ENCODE measurements at places on chromosomes 2 and 18.

DNA sequence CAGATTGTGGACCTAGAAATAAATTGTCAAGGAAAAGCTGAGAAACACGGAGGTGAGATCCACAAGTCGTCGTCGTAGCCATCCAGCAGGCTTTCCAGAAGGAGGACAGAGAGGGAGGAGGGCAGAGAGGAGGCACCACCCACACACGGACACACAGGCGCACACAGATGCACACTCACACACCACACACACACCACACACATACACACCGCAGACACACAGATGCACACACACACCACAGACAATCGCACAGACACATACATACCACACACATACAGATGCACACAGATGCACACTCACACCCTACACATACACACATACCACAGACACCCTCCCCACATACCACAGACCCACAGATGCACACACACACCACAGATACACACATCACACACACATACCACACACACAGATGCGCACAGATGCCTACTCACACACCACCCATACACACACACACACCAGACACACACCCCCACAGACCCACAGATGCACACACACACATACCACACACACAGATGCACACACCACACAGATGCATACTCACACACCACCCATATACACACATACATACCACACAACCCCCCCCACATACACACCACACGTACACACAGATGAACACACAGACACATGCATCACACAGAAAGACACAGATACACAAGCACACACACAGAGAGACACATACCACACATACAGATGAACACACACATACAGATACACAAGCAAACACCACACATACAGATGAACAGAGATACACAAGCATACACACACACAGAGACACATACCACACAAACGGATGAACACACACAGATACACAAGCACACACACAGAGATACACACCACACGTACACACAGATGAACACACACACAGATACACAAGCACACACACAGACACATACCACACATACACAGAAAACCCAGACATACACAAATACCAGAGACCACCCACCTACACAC, 12.7 kb upstream of the BOK start:
- no peak for DNase-seq

DNA sequence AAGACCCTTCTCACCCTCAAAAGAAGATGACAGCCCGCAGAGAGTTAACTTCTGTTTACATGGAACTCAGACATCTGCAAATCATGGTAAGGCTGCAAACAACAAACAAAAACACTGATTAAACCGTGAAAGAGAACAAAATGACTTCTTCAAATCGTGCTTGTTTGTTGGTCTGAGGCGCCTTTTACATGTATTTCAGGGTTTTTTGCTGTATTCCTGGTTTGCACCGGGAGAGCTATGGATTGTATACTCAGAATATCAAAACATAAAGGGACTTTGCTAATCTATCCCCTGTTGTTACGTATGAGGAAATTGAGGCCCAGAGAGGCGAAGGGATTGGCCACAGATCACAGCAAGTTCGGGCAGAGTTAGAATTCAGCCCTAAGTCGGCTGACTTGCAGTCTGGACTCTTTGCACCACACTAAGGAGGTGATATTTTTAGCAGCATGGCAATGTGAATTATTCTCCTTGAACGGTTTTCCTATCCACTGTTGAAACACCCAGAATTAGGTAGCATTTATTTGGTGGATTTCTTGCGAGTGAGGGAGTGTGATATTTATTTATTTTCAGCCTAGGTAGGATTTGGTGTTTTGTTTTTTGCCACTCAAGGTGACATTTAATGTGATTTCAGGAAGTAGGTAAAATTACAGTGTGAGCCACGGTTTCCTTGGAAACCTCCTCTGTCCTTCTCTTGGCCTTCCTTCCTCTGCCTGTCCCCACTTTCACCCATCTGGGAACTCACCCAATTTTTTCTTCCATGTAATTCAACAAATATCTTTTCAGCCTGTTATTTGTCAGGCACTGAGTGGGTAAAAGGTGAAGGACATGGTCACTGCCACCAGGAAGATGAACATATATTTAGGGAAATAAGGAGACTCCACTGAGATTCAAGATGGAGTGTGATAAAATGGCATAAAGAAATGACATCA, 980 bp upstream of the PDE6D start:
- DNase-seq: no peak

- no peak for DNase-seq
These were observed 349.3 kb downstream of the ZNF516 start for GRCh38 chr18:76145521-76146376.

- DNase-seq: no peak
These were observed 301.2 kb downstream of the NCKAP5 start for GRCh38 chr2:133266926-133267590.

DNA sequence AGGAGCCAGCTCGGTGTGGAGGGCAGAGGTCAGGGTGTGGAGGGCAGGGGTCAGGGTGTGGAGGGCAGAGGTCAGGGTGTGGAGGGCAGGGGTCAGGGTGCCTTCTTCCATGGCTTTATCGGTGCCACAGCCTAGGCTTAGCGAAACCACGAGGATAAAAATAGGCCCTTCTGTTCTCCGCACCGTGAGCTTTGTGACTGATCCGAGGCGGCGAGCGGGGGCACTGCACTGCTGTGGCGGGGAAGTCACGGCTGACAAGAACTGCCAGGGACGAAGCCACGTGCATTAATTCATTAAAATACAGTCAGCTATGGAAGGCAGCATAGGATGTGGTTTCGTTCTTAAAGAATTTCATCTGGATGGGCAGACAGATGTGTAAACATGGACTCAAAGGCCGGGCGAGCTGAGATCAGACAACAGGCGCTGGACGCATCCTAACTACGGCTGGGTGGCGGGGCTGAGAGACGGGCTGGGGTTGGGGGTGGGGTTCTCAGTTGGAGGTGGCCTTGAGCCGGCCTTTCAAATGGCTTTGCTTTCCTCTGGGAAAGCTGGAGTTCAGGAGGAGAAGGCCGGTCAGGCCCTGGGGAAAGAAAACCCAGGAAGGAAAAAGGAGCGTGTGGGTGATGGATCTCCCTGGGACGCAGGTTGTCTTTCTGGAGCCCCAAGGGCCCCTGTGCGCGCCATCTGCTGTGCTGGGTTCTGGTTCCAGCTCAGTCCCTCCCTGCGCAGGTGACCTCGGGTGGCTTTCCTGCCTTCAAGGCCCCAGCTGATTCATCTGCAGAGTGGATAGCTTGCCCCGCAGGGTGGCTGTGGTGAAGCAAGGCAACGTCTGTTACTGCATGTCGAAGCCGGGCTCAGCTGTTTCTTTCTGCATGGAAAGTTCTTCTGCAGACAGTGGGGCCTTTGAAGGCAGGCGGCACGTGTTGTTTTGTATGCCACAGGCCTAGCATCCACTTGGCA, 958 bp upstream of the ALLC start:
- DNase-seq: no peak

DNA sequence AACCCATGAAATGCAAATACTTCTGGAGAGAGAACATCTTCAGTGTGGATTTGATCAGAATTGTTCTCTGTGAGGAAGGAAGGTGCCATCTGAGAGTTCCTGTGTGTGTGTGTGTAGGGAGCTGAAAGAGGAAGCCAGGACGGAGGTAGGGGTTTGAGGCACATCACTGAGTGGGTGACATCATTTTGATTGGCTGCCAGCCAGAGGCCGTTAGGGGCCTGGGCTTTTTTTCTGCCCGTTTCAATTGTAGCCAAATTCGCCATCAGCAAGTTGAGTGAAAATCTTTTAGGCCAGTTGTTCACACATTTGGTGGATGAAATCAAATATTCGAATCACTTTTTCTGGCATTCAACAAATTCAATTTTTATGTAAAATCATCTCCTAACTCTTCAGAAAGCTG, 48.9 kb downstream of the TSN start:
- no peak for DNase-seq

GRCh38 chr18:22285361-22286140, 116.2 kb downstream of the GATA6 start:
- DNase-seq: no peak

DNA sequence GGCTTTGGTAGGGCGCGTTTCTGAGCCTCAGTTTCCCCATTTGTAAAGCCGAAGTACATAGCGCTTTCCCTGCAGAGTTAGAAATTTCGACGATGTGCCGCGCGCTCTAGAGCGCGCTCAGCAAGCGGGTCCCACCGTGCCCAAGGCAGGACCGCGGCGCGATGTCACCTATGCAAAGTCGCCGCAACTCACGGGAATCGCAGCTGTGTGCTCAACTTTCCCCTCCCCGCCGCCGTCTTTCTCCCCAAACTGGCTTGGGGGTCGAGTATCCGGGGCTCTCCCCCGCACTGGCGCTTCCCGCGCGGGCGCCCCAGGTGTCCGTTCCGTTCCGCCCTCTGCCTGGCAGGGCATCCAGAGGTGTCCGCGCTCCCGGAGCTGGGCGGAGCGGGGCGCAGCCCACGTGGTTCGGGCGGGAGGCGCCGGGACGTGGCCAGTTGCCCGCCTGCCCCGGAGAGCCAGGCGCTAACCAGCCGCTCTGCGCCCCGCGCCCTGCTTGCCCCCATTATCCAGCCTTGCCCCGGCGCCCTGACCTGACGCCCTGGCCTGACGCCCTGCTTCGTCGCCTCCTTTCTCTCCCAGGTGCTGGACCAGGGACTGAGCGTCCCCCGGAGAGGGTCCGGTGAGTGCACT, at the start of gene MLPH:
TSS of gene MLPH (plus strand) at position 433 of the 630 bp plus-strand sequence. CDS start 6,176 bp downstream, outside the sequence.
- DNase-seq: no peak

DNA sequence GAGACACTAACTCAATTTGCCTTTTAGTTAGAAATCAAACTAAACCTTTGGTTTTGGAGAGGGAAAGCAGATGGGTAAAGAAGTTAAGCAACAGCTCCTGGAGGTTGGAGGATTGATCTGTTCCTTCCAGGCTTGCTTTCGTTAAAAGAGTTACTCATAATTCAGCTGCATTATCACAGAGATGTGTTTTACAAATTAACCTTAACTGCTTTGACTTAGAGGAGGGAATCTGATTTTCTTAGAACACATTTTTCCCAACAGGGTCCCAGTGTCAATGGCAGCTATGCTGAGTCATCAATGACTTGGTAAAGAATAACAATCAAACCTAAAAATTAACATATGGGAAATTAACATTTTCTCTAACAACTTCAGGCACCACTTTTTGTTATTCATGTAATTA, 113.4 kb downstream of the COPS8 start:
- no peak for DNase-seq

DNA sequence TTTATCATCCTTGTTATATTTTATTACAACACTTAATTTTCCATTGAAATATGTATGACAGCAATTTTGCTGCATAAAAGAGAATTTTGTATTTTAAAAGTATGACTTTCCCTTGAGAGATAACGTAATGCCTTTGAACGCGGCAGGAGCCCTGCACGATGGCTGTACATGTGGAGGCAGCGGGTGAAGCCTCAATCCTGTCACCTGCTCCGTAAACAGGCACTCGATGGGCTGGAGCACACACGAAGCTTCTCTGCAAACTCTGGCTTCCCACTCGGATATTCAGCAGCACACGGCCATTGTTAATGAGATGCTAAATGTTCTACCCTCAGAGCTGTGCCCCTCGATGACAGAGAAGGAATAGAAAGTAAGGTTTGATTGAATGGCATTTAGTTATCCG, 184.4 kb downstream of the RTP5 start:
- DNase-seq: no peak
